Left kidney (tissue), 8 donors: ENCODE measurements at places on chromosomes 12 and 14. TPM values are rescaled to one million over a fixed set of nuclear protein-coding genes. Genes with fewer than 3 reads are reported as not detected.

Gene SLIRP
- polyA plus RNA-seq: 95.0 TPM

Gene ARHGAP5
- 122 TPM for polyA plus RNA-seq

Gene FAM181A
- polyA plus RNA-seq: not detected

Gene BRMS1L
- polyA plus RNA-seq: 24.0 TPM
